ENCODE measurements at places on chromosomes 1 and 21.
A peak's percentile ranks its signal among the peaks of the same experiment; 100 is the strongest.

GRCh38 chr1:170664828-170665612 is 1.1 kb downstream of the PRRX1 start:
- peak; percentile 80 for DNase-seq

DNA sequence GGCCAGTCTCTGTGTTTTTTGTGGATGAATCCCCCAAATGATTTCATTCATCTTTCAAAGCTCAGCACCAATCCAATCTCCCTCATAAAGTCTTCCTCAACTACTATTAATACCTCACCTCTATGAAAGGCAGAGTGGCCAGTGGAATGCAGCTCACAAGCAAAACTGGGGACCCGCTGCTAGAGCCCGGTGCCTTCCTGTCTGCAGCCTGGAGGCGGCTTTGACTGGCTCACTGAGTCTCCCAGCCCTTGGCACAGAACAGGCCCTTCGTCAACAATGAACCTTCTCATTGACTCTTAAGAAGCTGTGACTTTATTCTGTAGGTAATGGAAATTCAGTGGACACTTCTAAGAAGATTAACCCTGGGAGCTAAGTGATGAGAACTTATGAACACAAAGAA is 86.8 kb upstream of the RAB4A start:
- no peak for DNase-seq

DNA sequence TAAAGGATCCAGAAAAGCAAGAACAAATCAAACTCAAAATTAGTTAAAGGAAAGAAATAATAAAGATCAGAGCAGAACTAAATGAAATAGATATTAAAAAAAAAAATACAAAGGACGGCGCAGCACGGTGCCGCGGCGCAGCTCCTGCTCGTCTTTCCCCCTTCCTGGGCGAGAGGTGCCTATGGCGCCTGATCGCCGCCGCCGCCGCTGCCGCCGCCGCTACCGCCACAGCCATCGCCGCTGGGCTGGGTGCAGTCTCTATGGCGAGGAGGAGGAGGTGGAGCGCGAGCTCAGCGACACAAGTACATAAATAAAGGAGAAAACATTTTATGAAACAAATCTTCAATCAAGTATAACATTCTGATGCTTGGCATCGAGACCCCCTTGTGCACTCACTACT is 77.6 kb upstream of the VANGL1 start:
- peak; percentile 48 for DNase-seq

- no peak for DNase-seq
Observed at GRCh38 chr1:60034999-60035398, 38.6 kb downstream of the C1orf87 start.

GRCh38 chr1:3850857-3851256 is 6.2 kb downstream of the CEP104 start:
- DNase-seq, result no peak

GRCh38 chr1:95257758-95258157 is 23.7 kb downstream of the RWDD3 start:
- peak; percentile 22 for DNase-seq

GRCh38 chr1:64243757-64244080 is 40.3 kb downstream of the UBE2U start:
- no peak for DNase-seq

- peak; percentile 27 for DNase-seq
Observed at GRCh38 chr1:221497046-221497445, 244.8 kb downstream of the DUSP10 start.

GRCh38 chr1:208595745-208596144 is 351.6 kb upstream of the PLXNA2 start:
- DNase-seq, result peak; percentile 74

DNA sequence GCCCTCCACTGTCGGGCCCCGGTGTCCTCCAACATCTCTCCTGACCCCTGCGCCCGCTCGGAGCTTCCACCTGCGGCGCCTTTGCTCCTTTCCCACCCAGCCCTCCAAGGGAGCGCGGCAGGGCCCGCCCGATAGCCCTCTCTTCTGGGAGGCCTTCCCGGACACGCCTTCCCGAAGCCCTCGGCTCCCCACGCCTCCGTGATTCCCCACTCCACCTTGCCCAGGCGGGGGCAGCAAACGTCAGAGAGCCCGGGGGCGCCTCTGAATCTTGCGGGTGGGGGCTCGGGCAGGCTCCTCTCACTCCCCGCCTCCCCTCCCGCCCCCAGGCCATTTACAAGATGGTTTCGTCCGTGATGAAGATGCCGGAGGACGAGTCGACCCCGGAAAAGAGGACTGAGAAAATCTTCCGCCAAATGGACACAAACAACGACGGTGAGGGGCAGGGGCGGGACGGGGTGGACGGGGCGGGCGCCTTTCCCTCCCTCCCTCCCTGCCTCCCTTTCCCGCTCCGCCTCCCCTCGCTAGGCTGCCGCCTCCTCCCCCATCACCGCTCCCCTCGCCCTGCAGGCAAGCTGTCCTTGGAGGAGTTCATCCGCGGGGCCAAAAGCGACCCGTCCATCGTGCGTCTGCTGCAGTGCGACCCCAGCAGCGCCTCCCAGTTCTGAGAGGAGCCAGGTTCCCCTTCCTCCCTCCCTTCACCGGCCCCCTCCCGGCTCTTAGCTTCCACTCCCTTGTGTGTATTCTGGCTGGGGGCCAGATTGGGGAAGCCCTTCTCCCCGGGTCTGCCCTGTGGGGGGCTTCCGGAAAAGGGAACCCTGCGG is 7.1 kb downstream of the HPCA start:
- DNase-seq, result peak; percentile 58

Measured in astrocyte of the hippocampus (primary cell).